ENCODE measurements at places on chromosomes 16 and 17.

- no peak for DNase-seq
These were observed 78.4 kb downstream of the RPH3AL start for GRCh38 chr17:273981-274832.

DNA sequence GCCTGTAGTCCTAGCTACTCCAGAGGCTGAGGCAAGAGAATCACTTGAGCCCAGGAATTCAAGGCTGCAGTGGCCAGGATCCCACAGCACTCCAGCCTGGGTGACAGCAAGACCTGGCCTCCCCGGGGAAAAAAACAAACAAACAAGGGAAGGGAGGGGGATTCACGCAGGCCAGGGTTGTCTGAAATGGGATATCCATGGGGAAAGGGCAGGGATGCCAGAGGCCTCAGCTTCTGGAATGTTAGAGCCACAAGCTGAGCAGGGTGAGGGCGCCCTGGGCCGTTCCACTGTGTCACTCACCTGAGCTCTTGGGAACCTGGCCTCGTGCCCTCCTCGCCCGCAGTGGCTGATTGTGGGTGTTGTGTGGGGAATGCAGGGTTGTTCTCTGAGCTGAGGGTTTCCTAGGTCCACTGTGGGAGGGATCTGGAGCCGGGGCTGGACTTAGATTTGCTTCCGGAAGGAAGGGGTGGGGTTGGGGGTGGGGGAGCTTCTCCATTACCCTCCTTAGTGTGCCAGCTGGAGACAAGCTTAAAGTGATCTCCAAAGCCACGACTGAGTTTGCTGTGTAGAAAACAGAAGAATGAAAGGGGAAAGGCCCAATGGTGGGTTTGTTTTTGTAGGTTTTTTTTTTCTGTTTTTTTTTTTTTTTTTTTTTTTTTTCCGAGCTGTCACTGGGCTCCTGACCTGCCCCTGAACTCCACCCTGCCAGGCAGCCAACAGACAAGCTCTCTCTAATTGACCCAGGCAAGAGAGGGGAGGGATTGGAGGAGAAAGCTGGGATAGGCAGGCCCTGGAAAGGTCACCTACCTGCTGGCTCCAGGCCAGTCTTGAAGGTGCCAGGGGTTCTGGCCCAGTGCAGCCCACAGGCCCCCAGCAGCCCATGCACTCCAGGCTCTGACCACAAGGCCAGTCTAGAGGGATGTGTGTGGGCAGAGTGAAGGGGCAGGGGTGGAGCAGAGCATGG is at the start of gene SULT1A1:
Gene SULT1A1, minus strand, starts transcription at position 414 of the 964 bp plus-strand sequence. CDS start 1,189 bp downstream, outside the sequence.
- DNase-seq: no peak

- DNase-seq: no peak
These were observed 27.2 kb upstream of the SHISA9 start for GRCh38 chr16:12874186-12874585.

- no peak for DNase-seq
These were observed 70.0 kb downstream of the CYTH1 start for GRCh38 chr17:78712043-78712442.

DNA sequence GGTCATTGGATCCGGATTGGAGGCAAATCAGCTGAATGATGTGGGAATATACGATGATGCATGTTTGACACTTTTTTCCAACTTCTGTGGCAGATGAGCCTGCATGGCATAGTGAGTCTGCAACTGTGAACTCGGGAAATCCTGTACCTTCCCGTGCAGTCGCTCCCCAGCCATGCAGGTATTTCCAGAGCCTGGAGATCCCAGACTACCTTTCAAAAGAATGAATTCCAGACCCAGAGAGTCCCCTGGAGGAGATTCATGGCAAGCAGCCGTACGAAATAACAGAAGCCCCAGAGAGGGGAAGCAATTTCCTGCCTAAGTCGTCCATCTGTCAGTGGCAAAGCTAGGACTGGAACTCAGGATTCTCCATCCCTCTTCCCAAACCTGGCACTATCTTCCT is 75.7 kb upstream of the FAM20A start:
- no peak for DNase-seq

- no peak for DNase-seq
These were observed 42.3 kb downstream of the MAPT start for GRCh38 chr17:45936610-45937009.

DNA sequence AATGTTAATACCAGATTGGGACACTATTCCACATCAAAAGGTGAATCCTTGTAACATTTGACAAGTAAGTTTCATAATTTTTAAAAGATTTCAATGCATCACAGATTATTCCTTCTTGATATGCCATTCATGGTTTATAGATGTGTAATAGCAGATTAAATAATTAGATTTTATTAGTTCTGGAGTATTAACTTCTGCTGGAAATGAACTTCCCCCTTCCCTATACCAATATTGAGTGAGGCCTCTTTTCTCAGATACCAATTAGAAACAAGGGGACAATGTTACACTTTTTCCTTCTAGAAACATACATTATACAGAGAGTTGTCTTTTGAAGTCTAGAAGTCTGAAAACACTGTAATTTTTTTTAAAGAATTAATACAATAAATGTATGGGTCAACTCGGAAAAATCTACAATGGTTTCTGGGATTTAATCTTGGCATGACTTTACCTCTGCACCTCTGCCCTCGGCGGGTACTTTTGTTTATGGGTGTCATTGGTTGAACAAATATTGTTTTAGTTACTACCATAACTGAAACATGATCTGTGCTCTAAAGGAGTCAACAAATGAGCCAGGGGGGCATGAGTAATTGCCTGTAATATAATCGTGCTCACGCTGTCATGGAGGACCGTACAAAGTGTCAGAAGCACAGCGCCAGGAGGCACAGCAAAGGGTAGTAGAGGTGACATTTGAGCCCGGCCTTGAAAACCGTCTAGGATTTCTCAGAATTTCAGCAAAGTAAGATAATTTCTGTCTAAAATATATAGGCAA is 8.2 kb downstream of the LRRC37B start:
- DNase-seq: no peak

DNA sequence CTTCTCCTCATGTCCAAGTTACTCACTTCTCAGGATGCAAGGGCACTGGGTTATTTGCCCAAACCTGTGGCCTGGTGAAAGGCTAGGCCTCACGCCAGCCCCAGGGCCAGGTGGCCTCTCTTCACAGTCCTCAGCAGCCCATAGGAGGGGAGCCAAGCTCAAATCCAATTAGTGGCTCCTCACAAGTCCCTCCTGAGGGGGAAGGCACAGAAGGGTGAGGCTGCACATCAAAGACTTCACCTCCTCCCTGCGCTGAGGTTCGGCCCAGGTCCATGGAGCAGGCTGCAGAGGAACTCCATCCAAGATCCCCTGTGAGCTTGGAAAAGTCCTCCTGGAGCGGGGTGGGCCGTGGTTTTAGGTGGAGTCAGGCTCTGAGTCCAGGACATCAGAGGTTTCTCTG is 320.0 kb downstream of the FOXL1 start:
- DNase-seq: no peak

DNA sequence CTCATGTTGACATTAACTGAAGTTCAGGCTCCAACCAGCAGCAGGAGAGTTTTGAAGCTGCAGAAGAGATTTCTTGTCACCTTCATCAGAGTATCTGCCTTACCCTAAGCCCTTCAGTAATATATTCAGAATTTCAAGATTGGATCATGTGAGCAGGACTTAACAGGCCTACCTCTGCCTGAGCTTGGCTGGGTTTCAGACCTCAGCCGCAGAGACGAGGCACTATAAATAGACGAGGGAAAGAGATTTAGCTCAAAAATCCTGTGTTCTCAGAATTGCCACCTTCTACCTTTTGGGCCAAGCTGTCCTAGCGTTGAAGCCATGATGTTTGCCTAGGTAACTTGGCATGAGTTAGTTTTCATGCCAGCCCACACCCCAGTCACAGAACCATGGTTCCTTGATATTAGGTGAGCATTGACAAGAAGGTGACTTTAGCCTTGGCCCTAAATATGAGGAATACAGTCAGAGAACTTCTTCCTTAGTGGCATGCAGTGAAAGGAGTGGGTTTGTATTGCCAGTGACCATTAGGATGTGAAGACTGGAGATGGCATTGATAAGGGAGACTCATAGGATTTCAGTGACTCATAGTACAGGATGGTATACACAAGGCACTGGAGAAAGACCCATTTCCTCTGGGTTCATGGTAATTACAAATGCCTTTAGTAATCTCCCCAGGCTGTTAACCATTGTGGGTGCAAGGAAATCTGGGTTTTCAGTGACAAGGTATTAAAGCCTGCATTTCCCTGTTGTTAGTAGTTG is 224.3 kb downstream of the MSI2 start:
- DNase-seq: no peak

GRCh38 chr17:50559674-50560184 is 786 bp upstream of the CACNA1G start:
- peak; percentile 60 for DNase-seq

DNA sequence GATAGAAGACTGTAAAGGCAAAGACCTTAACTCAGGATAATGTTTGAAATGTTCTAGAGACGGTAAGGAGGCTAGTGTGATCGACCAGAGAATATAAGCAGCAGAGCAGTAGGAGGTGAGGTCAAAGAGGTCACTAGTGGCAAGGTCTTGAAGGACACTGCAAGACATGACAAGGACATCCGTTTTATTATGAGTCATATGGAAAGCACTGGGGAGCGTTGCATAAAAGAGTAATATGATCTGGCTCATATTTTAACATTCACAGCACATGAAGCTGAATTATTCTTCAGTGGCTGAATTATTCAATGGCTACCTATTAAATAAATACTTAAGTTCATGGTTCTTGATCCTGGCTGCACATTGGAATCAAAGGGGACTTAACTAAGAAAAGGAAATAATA is 123.7 kb downstream of the SOX9 start:
- no peak for DNase-seq

DNA sequence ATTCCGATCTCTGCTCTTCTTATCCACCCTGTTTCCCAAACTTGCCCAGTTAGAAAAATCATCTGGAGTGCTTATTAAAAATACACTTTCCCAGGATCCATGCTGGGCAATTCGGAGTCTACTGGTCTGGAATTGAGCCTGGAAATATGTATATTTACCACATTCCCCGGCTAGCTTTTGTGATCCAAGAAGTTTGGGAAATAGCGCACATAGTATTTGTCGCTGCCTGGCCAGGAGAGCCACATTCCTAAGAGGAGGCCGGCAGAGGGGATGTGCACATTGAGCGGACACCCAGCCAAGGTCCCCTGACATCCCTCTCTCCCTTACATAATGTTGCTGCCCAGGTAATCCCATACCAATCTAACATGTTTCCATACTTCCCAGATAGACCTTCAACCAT is 62.1 kb upstream of the TMEM97 start:
- no peak for DNase-seq

DNA sequence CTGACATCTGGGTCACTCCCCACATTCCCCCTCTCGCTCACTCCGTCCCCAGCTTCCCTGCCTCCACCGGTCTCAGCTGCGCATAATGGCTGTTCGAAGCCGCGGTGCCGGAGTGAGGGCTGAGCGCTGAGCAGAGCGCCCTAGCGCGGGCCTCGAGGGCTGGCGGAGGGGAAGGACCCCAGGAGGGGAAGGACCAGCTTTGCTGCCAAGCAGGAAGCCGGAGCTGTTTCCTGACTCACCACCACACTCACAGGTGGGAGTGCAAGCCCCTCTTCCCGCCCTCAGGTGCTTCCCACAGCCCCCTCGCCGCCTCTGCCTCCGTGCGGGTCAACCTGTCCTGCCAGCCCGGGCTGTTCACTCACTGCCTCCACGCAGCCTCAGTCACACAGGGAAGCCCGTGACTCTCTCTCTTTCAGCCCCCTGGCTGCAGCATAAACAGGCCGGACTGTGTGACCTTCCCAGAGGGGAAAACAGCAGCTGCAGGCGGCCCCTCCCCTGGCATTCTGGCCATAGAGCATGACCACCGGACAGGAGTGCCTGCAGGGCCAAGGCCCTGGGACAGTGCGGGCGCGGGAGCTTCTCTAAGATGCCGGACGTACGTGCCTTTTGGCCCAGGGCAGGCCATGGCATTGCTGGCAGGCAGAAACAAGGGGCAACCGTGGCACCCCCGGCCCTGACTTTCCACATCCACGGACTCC is 23.7 kb downstream of the SLC43A2 start:
- DNase-seq: no peak

Data from stimulated activated CD8-positive, alpha-beta memory T cell treated with anti-CD3 and anti-CD28 coated beads, Interleukin-4, amount 100 ng/mL, for 48 hours (primary cell).